ENCODE measurements at places on chromosomes 2 and 18.

DNA sequence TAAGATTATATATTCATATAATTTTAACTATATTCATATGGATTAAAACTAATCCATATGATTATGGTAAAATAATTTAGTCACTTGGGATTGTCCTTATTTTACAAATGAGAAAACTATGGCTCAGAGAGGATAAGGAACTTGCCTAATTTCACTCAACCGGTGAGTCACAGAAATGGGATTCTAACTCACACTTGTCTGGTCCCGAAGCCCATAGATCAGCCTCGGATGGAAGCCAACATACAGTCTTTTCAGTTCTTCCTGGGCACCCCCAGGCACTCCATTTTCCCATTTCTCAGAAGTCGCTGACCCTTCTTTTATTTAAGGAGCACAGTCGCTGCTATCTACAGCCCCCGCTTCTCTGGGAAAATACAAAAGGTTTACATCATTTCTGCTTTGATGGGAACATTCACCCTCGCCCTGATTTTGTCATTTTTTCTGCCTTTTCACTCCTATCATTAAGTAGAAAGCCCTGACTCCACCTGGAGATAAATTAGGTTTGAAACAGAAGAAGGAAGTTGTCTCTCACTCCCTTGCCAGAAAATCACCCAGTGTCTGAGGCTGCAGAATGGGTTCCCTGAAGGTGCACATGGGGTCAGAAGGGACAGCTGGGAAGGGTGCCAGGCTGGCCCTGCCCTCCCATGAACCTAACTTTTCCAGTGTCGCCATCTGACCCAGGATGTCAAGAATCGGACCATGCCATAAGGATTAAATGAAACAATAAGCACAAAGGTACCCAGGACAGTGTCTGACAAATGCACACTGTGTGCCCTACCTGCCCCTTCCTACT lies 36.6 kb downstream of the CYP1B1 start:
- no peak for DNase-seq

GRCh38 chr2:183232161-183232865 lies 108.1 kb downstream of the NUP35 start:
- DNase-seq: no peak

DNA sequence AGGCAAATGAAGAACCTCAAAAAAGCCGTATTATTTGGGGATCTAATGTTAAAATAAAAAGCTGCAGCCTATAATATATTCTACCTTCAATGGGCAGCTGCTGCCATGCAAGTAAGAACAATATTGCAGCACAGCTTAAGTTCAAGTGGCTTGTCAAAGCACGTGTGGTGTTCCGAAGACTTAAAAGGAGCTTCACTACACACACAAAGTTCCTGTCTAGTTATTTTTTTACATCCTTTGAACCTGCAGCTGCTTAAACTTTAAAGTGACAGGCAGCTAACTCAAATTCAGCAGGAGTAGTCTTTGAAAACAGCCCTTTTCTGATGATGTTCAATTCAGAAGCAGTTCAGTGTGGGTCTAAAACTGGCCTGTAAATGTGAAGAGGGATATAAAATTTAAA lies 85.8 kb upstream of the XIRP2 start:
- no peak for DNase-seq

DNA sequence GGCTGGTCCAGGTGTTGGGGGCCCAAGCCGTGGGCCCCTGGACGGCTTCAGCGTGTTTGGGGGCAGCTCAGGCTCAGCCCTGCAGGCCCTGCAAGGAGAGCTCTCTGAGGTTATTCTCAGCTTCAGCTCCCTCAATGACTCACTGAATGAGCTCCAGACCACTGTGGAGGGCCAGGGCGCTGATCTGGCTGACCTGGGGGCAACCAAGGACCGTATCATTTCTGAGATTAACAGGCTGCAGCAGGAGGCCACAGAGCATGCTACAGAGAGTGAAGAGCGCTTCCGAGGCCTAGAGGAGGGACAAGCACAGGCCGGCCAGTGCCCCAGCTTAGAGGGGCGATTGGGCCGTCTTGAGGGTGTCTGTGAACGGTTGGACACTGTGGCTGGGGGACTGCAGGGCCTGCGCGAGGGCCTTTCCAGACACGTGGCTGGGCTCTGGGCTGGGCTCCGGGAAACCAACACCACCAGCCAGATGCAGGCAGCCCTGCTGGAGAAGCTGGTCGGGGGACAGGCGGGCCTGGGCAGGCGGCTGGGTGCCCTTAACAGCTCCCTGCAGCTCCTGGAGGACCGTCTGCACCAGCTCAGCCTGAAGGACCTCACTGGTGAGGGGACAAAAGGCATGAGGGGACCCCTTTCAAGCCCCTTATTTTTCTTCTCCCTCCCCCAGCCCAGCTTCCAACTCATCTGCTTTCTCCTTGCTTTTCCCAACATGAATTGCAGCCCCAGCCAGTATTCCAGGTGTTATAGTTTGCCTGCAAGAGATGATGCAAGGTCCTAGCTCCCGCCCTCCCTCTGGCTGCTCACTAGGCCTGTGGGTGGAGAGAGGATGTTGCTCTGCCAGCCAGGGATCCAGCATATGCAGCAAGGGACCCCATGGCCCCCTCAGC lies 2.9 kb upstream of the KHK start:
- DNase-seq: no peak

DNA sequence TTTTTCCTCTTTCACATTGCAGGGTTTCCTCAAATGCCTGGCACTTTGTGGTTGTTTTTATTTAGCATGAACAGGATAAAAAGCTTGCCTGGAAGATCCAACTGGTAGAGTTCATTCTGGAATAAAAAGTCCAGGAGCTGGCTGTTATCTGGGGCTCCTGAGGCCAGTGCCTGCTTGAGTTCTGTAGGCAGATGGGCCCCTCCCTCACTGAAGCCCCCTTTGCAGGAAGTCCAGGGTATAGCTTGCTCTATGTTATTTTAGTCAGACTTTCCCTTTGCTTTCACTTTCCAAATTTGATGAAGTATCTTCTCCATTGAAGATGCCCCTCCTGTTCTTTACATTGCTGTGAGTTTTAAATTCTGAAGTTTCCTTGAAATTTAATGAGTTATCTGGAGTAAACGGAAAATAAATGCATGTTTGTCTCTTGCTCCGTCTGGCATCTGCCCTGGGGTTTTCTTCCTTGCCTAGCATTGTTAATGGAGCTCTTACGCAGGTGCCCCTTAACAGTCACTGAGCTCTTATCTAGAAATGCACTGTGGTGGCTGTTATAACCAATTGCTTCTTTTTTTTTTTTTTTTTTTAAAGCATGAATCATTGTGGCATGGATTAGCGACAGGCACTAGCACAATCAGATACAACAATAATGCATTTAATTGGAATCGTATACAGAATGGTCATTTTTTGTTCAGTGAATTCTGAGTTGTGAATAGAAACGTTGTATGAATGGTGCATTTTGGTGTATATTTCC lies 27.0 kb upstream of the LPIN1 start:
- DNase-seq: no peak
